ENCODE measurements at places on chromosomes 5 and 9.

DNA sequence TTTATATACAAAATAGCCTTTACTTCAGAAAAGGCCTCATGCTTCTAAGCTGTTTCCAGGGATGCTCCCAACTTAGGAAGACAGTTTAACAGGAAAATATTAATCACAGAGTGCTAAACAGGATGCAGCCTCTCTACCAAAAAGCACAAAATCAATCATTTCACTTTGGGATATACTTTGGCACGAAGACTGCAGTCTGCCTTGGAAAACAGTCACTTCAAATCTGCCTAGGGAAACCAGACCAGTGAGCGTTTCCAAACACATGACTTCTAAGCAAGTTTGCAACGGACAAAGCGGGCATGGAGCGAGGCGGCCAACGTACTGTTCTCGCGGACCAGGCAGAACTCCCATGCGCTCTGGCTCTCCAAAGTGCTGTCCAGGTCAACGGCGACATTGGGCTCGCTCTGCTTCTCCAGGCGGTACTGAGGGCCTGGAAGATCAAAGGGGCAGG, 201.0 kb downstream of the MAPKAP1 start:
- DNase-seq, result no peak

DNA sequence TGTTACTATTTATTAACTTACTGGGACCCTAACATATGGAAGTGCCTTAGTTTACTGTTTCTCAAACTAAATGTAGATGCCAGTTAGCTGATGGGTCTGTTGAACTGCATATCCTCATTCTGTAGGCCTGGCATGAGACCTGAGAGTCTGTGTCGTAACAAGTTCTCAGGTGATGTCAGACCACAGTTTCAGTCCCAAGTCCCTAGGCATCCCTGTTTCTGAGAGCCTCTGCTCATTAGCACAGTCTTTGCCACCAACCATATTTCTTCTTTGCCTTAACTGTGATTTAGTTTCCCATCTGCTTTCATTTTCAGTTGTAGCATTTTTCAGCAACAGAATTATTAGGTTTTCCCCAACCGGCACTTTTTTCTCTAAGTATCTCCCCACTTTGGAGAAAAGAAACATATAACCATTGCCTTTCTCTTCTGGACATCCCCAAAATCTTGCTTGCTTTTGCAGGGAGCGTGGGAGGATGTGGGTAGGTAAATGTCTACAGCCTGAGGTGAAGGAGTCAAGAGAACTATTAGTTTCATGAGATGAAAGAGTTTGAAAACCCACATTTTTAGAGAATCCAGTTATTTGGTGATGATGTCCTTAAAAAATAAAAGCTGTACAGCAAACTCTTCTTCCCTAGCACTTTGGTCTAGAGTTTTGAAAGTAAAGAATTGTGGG, 74.6 kb downstream of the NUDT12 start:
- DNase-seq, result no peak

DNA sequence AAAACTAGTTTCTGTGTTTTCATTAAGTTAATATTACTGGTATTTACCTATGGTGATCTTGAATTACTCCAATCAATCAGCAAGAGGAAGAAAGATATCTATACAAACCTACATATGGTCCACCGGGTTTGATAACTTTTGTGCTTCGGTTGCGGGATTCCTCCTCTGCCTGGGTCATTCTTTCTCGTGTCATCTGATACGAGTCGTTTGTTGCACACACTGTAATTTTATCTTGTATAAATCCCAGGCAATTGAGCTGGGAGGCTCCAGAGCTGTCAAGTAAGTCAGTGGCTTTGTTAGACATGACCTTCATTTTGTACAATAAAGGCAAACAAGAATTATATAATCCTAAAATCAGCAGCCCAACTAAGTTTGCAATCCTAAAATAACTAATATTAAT, 48.0 kb downstream of the ELL2 start:
- DNase-seq, result no peak

DNA sequence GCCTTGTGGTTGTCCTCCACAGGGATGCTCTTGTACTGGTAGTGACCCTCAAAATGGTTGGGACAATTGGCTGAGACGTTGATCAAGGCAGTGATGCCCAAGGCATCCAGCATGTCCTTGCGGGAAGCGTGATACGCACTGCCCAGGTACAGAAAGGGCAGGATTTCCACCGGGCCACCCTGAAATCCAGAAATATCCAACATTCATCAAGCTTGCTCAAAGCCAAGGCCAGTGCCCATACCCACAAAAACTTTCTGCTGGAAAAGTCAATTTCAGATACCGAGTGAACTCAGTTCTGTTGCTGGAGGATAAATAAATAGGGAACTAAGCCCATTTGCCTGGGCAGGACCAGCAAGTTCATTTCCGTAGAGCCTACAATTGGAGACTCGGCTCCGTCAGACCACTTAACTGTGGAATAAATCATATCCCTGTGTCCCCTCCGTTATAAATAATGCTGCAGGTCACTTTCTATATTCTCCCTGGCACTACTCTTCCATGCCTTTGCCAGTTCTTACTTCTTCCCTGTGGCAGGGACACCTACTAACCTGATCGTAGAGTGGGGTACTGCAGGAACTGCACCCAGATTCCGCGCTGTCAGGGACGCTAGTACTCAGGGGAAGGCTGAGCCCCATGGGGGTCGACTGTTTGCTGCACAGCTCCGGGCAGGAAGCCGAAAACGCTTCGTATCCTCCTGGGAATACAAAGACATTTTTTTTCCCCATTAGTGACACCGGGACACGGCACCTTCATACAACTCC, 1.2 kb downstream of the DUSP1 start:
- DNase-seq, result peak; percentile 17

- no peak for DNase-seq
Observed at GRCh38 chr9:20722221-20722620, 38.2 kb downstream of the FOCAD start.

GRCh38 chr5:159331093-159331973, 1.0 kb upstream of the IL12B start:
- peak; percentile 50 for DNase-seq

DNA sequence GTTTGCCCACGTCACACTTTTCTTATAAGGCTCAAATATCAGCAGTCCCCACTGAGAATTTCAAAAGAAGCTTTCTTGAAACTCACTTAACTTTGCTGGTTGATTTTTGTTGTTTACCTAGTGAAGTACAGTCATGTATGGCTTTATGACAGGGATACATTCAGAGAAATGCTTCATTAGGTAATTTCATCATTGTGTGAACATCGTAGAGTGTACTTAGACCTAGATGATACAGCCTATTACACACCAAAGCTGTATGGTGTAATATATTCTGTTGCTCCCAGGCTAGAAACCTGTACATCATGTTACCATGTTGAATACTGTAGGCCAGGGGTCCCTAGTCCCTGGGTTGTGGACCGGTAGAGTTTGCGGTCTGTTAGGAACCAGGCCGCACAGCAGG, 177.0 kb downstream of the ARRDC3 start:
- DNase-seq, result no peak

GRCh38 chr5:31334061-31334860, 140.8 kb downstream of the CDH6 start:
- no peak for DNase-seq

- no peak for DNase-seq
Observed at GRCh38 chr9:114001410-114001685, 76.8 kb downstream of the AMBP start.

DNA sequence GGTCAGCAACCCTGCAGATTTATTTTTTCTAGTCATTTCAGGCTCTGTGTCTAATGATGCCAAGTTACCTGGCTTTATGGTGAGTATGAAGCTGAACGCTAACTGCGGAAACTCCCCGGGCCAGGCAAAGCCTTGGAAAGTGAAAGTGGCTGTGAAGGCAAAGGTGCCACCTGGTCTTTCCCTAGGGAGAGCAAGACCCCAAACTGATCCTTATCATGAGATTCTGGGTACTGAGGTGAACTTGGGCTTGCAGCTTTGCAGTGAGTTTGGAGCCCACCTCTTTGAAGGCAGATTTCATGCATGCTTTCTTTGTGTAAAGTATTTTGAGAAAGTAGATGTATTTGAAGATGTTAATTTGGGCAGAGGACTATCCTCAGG, 63.3 kb downstream of the CARTPT start:
- DNase-seq, result no peak

- no peak for DNase-seq
Observed at GRCh38 chr5:606526-607399, 5.4 kb upstream of the CEP72 start.

GRCh38 chr9:91847581-91848091, 102.4 kb downstream of the ROR2 start:
- no peak for DNase-seq

DNA sequence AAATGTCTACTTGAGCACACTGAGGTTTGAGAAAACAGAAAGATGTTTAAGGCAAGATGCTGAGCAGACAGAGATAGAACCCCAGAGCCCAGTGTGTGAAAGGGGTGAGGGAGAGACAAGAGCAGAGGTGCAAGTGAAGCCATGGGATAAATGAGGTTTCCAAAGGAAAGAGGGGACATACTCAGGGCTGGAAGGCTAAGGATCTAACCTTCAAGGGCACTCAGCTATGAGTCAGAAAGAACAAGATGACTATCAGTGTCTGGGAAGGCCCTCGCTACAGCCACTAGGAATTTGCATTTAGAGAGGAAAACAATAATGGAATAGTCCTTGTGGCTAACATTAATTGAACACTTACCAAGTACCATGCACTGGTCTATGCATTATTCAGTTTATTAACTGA, 113.7 kb downstream of the HTR4 start:
- no peak for DNase-seq

GRCh38 chr9:73180403-73180802, 28.7 kb downstream of the ANXA1 start:
- DNase-seq, result no peak

- no peak for DNase-seq
Observed at GRCh38 chr5:27568811-27569210, 530.4 kb upstream of the CDH9 start.

DNA sequence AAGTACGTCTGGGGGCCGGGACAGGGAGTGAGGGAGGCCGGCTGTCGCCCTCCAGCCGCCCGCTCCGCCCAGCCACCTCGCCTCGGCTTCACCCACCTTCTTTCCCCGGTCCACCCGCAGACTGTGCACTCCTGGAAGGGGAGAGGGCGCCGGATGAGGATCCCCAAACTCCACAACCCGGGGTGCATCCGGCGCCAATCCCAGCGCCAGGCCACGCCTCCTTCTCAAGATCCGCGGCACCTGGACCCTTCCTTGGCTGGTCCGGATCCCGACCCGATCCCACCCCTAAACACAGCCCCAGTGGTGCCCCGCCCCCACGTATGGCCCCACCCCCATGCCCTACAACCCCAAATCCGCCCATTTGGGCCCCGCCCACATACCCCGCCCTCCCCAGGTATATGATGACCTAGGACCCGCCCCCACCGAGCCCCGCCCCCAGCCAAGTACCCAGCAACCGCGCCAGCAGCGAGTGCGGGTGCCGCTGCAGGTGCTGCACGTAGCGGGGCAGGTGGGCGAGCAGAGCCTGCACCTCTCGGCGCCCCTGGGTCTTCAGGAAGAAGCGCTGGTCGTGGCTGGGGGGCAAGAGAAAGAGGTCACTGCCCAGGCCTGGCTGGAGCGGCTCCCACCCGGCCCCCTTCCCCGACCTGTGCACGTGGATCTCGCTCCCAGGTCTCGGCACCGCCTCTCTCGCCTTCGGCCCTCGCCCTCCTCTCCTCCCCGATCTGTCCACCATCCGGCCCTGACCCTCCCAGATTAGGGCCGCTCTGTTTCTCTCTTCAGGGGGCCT, 3.2 kb downstream of the PIP5KL1 start:
- DNase-seq, result no peak

DNA sequence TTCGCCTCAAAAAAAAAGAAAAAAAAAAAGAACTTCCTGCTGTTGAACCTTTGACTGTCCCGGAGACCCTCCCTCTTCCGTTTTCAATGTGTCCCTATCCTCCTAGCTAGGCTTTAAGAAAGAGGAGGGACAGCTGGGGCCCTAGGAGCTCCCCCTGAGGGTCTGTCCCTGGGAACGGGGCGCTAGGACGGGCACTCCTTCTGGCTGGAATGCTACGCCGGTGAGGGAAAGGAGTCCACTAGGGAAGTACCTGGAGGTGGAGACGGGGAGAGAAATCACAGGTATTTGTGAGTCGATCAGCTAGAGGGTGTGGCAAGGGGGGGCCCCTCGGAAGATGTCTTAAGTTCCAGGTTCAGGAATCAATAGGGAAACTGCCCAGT, 4.6 kb downstream of the SIT1 start:
- DNase-seq, result peak; percentile 40

GRCh38 chr9:121372239-121373010, 2.4 kb upstream of the STOM start:
- DNase-seq, result no peak

DNA sequence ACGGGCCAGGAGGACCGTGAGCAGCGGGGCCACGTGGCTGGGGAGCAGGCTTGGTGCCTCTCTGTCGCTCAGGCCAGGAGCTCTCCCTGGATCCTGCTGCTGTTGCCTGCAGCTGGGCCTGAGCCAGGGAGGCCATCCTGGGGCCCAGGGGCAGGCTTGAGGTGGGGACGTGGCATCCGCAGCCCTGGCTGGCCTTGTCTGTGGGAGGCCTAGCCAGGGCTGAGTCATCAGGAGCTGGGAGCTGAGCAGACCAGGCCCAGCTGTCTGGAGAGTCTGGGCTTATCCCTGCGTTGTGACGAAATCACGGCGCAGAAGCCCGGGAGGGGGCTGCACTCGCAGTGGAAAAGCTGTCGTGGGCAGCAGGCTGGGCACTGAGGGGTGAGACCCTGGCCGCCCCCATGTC, 138.8 kb upstream of the COL5A1 start:
- peak; percentile 68 for DNase-seq

DNA sequence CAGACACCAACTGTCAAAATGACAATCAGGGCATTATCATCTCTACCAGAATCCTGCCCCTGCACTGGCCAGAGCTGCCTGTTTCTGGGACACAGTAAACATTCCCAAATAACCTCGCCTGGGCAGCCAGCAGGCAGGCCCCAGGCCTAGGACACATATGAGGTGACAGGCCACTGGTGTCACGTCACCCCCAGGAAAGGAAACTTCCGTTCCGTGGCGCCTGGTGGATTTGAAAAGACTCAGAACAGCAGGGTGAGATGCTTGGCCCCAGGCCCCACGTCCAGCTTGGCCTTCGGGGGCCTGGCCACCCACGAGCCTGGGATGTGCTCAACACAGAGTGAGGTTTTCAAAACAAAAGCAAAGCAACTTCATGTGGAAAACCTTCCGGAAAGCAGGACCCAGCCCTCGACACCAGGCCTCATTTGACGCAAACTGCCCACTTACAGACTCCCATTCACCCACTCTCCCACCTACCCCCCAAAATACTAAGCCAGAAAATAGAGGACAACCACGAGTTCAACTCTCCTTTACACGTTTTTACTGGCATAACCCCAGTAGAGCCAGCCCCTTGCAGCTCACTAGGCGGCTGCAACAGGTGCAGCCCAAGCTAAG, 1.2 kb downstream of the SEMA4D start:
- DNase-seq, result no peak

- DNase-seq, result no peak
Observed at GRCh38 chr9:109072821-109073435, 46.8 kb downstream of the TMEM245 start.

Measured in ACHN (cell line).